Stimulated activated CD8-positive, alpha-beta memory T cell treated with anti-CD3 and anti-CD28 coated beads, Interleukin-4, amount 100 ng/mL, for 1 hour (primary cell): ENCODE measurements at places on chromosomes 6 and 20.

DNA sequence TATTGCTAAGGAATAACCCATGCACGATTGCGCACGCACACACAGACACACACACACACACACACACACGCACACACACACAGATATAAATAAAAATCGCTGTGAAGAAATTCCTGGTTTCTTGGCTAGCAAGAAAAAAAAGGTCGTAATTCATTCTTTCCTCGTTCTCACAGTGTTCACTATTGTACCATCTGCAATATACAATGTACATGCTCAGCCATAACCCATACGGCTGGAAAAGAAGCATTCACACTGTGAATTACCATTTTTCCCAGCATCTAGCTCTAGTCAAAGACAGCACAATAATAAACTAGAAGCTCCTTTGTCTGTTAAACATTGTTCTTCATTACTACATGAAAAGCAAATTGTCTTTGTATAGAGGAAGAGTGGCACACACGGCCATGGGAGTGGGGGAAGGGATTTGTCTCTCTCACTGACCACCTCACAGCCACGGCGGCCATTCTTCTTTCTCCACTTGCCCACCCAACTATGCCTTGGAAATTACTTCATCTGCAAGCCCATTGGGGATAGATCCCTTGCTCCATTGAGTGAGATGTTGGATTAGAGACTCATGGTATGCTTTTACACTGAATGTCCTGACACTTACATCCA, 115.3 kb upstream of the ID4 start:
- no peak for DNase-seq

DNA sequence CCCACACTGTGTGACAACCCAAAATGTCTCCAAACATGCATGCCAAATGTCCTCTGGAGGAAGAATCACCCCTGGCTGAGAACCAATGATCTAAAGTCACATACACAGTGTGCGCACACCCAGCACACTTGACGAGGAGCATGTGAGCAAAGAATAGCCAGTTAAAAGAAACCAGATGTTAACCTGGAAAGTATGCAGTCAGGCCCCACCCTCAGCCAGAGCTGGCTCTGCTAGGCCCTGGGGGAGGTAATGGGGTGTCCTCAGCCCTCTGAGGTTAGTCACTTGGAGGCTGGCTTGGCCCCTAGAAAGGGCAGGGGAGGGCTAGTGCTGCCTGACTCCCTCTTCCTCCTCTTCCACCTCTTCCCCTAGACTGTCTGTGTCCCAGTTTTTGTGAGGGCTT, 15.2 kb upstream of the GUCA1A start:
- DNase-seq: no peak

- DNase-seq: peak; percentile 13
These were observed 15.6 kb upstream of the UBE2J1 start for GRCh38 chr6:89368107-89368506.

DNA sequence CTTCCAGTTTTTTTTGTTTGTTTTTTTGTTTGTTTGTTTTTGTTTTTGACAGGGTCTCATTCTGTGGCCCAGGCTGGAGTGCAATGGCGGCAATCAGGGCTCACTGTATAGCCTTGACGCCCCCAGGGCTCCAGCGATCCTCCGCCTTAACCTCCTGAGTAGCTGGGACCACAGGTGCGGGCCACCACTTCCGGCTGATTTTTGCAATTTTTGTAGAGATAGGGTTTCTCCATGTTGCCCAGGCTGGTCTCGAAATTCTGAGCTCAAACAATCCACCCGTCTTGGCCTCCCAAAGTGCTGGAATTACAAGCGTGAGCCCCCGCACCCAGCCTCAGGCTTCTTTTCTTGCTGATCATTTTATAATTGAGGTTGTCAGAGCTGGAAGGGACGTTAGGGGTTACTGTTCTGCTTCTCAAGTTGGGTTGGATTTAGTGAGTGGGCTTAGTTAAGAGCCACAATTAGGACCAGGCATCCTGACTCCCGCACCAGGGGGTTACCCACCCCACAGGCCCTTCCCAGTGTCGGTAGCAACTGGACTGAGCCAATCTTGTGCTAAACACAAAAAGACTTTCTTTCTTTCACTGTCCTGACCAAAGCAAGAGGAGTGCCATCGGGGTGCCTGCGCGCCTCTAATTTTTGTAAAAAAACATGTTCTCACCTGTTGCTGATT, 13.1 kb upstream of the ZSCAN9 start:
- no peak for DNase-seq

DNA sequence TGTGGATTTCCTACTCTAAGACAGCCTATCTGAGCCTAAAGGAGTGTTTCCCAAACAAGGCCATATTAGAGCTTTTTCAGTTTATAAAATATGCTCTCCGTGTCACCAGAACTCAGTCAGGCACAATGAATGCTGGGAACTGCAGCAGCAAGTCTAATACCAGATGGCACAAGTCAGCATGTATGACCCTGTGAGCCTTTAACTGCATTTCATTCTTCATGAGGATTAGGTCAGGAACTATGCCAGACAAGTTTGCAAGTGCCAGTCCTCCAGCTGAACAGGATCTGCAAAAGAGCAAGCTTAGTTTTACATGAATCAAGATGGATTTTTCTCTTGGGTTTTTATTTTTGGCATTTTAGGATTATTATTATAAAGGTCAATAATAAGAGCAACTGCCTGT, 66.7 kb upstream of the SAMD5 start:
- no peak for DNase-seq

- DNase-seq: no peak
These were observed 41.0 kb downstream of the PHF3 start for GRCh38 chr6:63676412-63677114.

- peak; percentile 55 for DNase-seq
These were observed 76.2 kb downstream of the FAM229B start for GRCh38 chr6:112163295-112164257.

GRCh38 chr6:156515242-156515641, 261.9 kb upstream of the ARID1B start:
- DNase-seq: no peak

DNA sequence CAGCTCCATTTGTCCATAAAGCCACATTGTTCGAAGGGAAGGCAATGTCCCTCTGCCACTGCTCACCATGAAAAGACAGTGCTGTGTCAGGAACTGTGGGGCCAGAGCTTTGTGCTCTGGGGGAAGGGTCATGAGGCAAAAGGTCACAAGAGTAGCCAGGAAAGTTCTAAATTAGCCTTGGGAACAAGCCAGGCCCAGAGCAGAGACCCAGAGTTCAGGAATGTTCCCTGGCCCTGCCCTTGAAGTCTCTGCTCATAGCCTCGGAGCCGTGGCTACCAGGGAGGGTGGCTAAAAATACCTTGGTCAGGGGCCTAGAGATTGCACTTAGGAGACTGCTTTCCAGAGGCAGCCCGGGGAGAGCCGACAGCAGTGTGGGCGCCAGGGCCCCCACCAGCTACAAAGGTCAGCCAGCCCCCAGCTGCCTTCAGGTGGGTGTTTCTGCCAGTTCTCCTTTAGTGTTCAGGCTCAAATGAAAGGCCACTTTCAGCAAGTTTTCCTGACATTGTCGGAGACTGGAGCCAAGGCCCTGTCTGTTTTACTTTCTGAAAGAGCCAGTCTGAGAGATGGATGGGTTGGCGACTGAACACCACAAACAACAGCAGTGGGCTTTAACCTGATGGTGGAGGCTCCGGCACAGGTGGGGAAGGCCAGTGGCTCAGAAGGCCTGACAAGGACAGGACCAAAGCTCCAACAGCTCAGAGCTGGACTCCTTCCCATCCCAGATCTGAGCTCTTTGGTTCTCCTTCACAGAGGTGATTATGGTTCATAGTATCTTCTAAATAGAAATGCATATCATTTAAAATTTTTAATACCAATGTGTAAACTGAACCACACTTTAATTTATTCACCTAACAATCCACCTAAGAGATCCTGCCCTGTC, 76.2 kb downstream of the CDH26 start:
- no peak for DNase-seq

DNA sequence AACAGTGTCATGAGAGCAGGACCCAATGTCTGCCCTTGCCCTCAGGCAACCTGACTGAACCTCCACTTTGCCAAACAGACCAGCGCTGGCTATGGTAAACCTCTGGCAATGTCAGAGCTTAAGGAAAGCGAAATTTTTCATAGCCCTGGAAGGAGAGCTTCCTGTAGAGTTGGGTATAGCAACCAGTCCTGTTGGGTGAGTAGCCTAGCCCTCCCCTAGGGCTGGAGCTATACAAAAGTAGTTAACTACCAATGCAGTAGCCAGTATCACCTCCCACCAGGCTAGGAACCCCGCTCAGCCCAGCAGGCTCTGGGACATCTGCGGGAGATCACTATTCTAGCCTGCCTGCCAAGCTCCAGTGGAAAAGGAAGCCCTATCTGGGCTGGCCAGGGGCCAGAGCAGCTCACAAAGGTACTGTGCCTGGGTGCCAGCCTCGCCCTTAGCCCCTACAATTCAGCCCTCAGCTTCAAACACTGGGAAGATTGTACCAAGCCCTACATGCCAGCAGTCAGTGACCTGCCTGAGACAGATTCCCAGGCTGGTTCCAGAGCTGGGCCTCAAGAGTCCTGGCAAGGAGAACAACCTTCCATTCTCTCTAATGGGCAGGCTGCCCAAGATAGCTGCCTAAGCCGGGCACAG, 7.9 kb downstream of the WFDC3 start:
- no peak for DNase-seq

- DNase-seq: no peak
These were observed 21.7 kb upstream of the PRELID3B start for GRCh38 chr20:59064214-59064722.

- DNase-seq: no peak
These were observed 395.1 kb downstream of the TFAP2B start for GRCh38 chr6:51213811-51214210.

- DNase-seq: no peak
These were observed 39.1 kb downstream of the LHFPL5 start for GRCh38 chr6:35844290-35844689.

GRCh38 chr20:47370850-47371782, 14.6 kb upstream of the ZMYND8 start:
- no peak for DNase-seq

DNA sequence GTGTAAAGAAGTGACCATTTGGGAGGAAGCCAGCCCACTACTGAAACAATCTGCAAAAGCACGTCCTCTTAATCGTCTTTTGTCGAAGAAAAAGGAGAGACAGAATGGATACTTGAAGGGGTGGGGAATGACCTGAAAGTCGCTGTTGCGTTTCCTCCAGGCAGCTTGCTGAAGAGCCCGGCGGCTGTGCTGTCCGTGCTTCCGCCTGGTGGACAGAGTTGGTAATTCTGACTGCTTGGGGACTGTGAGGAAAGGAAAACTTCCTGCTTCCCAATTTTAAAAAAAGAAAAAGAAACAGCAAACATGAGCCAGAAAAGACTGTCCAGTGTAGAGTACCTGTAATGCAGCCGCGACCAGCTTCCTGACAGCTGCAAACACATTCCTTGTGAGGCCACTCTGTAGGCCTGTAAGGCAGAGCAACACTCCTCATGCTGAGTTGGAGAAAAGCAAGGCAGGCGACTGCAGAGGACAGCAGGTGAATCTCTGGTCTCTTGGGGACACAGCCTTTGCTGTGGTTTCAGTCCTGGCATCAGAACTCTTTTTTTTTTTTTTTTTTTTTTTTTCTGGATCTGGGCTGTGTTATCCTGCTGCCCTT, 251.1 kb upstream of the TBX18 start:
- DNase-seq: no peak

DNA sequence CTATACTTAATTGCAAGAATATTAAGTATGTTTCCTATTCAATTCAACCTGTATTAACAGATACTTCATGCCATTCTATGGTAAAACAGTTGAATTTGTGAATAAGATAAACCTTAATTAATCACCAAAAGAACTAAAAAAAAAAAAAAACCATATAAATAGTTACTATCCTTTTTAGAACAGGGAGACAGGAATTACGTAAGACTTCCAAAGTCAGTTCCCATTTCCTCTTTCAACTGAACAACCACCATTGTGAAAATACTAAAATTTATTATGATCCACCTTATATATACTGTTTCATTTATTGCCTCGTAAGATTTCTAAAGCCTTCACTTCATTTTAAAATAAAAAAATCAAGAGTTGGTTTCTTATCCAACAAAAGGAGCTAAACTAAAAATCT, 9.4 kb downstream of the CCNC start:
- no peak for DNase-seq

DNA sequence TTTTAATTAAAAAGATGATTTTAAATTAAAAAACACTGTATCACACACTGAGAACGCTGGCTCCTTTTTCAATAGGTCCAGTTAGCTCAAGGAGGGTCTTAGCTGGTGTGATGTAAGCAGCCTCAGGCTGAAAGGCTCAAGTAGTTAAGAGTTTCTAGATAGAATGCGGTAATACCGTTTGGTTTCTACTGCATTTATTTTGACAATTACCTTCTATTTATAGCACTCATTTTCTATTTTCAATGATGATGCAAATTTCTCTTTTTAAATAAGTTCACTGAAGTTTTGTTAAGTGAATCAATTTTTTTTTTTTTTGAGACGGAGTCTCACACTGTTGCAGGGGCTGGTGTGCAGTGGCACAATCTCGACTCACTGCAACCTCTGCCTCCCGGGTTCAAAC, 87.1 kb downstream of the PREX1 start:
- DNase-seq: no peak

DNA sequence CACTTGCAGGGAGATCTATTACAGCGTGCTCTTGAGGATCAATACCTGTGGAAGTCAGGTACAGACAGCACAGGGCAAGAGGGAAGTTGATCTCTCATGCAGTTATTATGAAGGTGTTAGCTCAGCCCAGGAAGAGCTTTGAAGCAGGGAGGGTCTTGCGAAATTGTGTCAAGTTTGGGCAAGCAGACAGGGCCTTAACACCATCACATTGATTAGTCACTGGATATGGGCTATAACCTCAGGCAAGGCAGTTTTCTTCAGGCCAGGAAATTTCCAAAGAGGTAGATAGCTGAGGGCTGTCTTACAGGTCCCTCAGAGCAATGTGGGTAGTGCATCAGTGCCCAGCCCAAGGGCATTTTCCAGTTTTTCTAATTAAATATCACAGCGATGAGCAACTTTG, 643.8 kb downstream of the DHX35 start:
- no peak for DNase-seq

DNA sequence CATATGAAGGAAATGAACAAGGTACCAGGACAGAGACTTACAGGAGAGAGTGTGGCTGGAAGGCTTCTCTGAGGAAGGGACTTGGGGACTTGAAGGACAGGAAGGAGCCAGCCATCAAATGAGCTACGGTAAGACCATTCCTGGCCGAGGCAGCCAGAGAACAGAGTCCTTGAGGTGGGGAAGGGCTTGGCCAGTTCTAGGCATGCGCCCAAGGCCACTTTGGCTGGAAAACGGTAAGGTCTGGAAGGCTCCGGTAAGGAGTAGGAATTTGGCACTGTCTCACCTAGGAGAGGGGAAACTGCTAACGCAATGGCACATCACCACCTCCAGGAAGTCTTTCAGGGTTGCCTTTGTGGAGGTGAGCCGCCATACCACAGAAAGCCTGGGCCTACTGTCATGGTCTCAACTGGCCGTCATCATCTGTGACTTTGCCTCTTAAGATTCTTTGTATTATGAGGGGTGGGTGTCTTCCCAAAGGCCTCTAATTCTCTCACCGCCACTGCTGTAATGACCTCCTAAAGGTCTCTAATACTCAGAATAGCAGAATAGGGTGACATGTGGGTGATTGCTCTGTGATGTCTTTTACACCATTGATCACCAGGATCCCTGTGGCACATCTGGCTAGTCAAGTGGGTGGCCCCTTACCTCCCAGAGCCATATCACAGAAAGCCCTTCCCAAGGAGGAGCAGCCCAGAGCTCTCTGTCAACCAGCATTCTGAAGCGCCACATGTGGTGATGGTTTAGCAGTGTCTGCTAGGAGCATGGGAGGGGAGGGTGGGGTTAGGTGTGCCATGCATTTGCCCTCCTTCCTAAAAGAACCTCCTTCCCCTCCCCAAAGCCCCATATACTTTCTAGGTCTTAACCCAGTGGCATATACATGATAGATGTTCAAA, 17.7 kb upstream of the STX16 start:
- DNase-seq: no peak
